ENCODE measurements at places on chromosomes 5 and 9. TPM values are rescaled to one million over a fixed set of nuclear protein-coding genes. Genes with fewer than 3 reads are reported as not detected.

DNA sequence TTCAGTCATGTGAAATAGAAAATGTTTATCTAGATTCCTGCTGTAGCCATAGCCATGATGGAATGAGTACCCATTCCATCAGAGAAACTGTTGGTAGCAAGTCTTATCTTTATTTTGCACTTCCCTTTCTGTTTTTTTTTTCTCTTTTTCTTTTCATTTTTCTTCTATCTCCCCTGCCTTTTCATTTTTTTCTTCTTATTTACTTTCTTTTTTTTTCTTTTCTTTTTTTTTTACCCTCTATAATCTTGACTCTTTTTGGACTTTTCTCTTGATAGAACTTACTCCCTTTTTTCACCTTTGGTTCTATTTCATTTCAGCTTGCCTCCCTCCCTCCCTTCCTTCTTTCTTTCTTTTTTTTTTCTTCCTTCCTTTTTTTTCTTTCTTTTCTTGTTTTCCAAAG is 15.4 kb downstream of the SLC25A46 start:
- H3K4me1 ChIP-seq, result no peaks in the 10 kb centered on the region
- no peak overlapping the region for H3K4me3 ChIP-seq
- H3K27ac ChIP-seq, result no peak overlapping the region
- H3K36me3 ChIP-seq, result no peaks in the 10 kb centered on the region

- H3K4me1 ChIP-seq, result no peaks in the 10 kb centered on the region
- H3K27ac ChIP-seq, result no peak overlapping the region
- no peak for ATAC-seq
- H3K27me3 ChIP-seq, result no peaks in the 10 kb centered on the region
Measured at GRCh38 chr9:34715639-34716215, 5.8 kb upstream of the CCL21 start.

Gene RNF38
- total RNA-seq, result 57.4 TPM

DNA sequence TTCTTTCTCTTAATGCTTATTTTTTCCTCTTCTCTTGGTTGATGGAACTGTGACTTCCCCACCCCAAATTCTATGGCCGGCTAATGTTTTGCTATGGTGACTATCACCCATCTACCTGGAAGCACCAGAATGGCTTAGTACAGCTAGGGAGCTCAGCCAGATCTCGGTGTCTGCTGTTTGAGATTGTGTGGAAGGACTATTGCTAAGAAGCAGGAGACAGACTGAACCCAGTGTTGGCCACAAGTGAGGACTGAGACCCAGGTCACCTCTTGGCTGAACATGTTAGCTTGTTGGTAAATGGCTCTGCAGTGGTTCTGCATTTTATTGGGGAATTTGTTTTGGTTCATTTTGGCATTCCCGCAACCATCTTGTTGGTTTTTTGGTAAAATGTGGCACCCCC is 2.7 kb downstream of the PRRC2B start:
- no peak overlapping the region for H3K4me3 ChIP-seq
- H3K36me3 ChIP-seq, result no peaks in the 10 kb centered on the region
- H3K27me3 ChIP-seq, result no peaks in the 10 kb centered on the region
- peaks cover 16% of the 10 kb centered on the region for H3K4me1 ChIP-seq

GRCh38 chr9:35568196-35568595 is 36.9 kb upstream of the TESK1 start:
- no peak overlapping the region for H3K4me3 ChIP-seq
- no peaks in the 10 kb centered on the region for H3K36me3 ChIP-seq
- no peak overlapping the region for H3K27ac ChIP-seq
- peaks cover 23% of the 10 kb centered on the region for H3K4me1 ChIP-seq

Gene FOXD4L6
- total RNA-seq, result not detected

Gene GRM6
- not detected for total RNA-seq

- H3K4me1 ChIP-seq, result no peaks in the 10 kb centered on the region
- H3K36me3 ChIP-seq, result no peaks in the 10 kb centered on the region
- no peaks in the 10 kb centered on the region for H3K27me3 ChIP-seq
Measured at GRCh38 chr5:32961059-32961415, 249.9 kb downstream of the NPR3 start.

- H3K4me3 ChIP-seq, result no peak overlapping the region
- H3K4me1 ChIP-seq, result no peaks in the 10 kb centered on the region
- no peak for ATAC-seq
- no peaks in the 10 kb centered on the region for H3K36me3 ChIP-seq
- peaks cover 41% of the 10 kb centered on the region for H3K27me3 ChIP-seq
Measured at GRCh38 chr5:175854231-175855040, 16.9 kb upstream of the CPLX2 start.

Gene PCDHB11
- total RNA-seq, result 0.99 TPM

GRCh38 chr9:124010303-124010664 is 1.3 kb upstream of the LHX2 start:
- H3K36me3 ChIP-seq, result no peaks in the 10 kb centered on the region
- H3K4me3 ChIP-seq, result no peak overlapping the region
- H3K4me1 ChIP-seq, result no peaks in the 10 kb centered on the region
- ATAC-seq, result no peak

Gene CCL28
- total RNA-seq, result 3.0 TPM

DNA sequence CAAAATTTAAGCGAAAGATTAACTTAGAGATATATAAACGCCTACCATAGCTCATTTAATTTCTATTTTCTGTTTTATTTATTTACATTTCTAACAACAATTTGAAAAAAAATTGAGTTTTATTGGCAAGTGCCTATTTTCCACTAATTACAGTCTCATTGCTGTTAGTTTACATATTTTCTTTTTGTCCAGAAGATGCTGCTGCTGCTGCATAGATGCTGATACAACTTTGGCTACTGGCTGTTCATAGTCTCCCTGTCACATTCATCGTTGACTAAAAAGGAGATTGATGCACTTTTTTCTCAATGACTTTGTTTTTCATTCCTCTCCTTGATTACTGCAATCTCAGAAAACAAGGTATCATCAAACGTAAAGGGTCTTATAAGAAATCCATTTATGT is 235.4 kb downstream of the CDH9 start:
- H3K4me1 ChIP-seq, result no peaks in the 10 kb centered on the region
- H3K27me3 ChIP-seq, result no peaks in the 10 kb centered on the region
- no peaks in the 10 kb centered on the region for H3K36me3 ChIP-seq
- ATAC-seq, result no peak
- no peak overlapping the region for H3K4me3 ChIP-seq

Gene PKD2L2
- total RNA-seq, result not detected

Gene LVRN
- 4.2 TPM for total RNA-seq

Gene CDX1
- not detected for total RNA-seq

DNA sequence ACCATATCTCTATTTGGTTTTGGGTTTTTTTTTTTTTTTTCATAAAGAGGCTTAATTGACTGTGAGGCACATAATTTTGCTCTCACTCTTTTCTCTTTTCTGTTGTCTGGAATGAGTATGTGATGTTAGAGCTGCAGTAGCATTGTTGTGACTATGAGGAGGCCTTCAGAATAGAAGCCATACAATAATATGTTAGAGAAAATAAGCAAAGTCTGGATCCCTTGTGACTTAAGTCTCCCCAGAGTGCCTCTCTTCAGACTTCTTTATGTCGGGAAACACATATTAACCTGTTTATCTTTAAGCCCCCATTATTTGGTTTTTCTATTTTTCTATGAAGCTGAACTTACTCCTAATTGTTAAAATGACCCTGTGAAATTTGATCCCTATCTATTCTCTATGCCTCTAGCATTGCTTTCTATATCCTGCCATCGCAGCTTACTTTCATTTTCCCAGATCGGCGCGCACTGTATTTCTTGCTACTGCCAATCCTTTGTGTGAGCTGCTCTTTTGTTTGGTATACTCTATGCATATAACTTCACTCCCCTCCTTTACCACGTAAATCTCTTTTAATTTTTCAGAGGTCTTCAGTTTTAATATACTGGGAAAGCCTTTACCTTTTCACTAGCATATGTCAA is 372.5 kb upstream of the KCNN2 start:
- no peaks in the 10 kb centered on the region for H3K36me3 ChIP-seq
- no peak overlapping the region for H3K27ac ChIP-seq
- ATAC-seq, result no peak
- no peak overlapping the region for H3K4me3 ChIP-seq
- no peaks in the 10 kb centered on the region for H3K4me1 ChIP-seq

Gene FBXO38
- total RNA-seq, result 32.3 TPM

Gene OR1J2
- not detected for total RNA-seq

DNA sequence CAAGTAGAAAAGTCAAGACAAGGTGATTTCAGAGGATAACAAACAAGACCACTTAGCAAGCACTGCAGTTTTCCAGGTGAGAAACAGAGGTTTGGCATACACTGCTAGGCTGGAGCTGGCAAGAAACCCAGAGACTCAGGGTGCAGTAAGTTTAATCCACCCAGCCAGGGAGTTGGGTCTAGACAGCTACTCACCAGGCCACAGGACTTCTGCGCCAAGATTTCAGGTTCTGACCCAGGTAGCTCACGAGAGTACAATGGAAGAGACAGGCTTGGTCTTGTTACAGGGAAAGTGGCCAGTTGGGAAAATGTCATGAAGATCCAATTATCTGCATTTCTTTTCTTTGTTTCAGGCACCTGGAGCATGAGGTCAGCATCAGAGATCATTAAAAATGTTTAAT is 9.8 kb downstream of the SMIM23 start:
- no peaks in the 10 kb centered on the region for H3K36me3 ChIP-seq
- no peak overlapping the region for H3K27ac ChIP-seq
- ATAC-seq, result no peak

DNA sequence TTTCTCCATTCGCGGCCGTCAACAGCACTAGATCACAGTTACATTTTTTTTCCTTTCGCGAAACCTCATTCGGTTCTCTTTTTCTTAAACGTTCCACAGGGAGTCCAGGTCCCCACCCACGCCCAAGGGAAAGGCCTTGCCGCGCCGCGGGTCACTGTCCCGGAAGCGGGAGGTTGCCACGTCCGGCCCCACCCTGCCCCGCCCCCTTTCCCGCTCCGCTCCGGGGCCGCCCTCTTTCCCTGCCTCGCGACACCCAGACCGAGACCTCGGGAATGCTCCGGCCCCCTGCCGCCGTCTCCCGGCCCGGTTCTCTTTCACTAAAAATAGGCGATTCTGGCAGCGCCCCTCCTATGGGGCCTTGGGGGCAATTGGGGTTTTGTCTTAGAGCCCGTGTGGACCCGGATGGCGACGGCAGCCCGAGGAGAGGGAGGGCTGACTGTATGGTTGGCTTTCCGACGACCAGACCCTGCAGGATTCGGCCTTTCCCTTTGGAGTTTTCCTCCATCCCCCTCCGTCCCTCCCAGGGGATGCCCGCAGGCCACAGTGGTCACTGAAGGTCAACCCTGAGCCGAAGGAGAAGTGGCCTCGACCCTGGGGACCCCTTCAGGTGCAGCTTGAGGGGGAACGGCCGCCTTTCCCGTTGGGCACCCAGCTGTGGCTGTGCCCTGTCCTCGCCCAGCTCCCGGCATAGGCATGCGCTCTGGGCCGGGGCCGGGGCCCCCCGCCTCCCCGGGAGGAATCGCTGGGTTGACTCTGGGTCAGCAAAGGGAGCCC is 2.8 kb upstream of the RACK1 start:
- H3K4me1 ChIP-seq, result peaks cover 79% of the 10 kb centered on the region
- H3K4me3 ChIP-seq, result peak overlapping the region; percentile 63
- H3K27me3 ChIP-seq, result no peaks in the 10 kb centered on the region
- H3K27ac ChIP-seq, result peak overlapping the region; percentile 93

- H3K4me3 ChIP-seq, result no peak overlapping the region
- peaks cover 48% of the 10 kb centered on the region for H3K4me1 ChIP-seq
- H3K27me3 ChIP-seq, result no peaks in the 10 kb centered on the region
- peak overlapping the region; percentile 97 for H3K27ac ChIP-seq
Measured at GRCh38 chr5:138573223-138573622, 2.0 kb downstream of the HSPA9 start.

- no peak overlapping the region for H3K27ac ChIP-seq
- H3K27me3 ChIP-seq, result no peaks in the 10 kb centered on the region
- no peak overlapping the region for H3K4me3 ChIP-seq
- no peak for ATAC-seq
- H3K36me3 ChIP-seq, result no peaks in the 10 kb centered on the region
Measured at GRCh38 chr9:112034216-112034611, 137.6 kb downstream of the UGCG start.

Gene PCDHB13
- total RNA-seq, result 5.1 TPM

GRCh38 chr5:136076067-136076466 is 47.3 kb downstream of the TGFBI start:
- H3K27me3 ChIP-seq, result no peaks in the 10 kb centered on the region
- H3K4me3 ChIP-seq, result no peak overlapping the region
- ATAC-seq, result no peak
- H3K36me3 ChIP-seq, result no peaks in the 10 kb centered on the region

Gene ST6GALNAC4
- total RNA-seq, result 37.4 TPM

DNA sequence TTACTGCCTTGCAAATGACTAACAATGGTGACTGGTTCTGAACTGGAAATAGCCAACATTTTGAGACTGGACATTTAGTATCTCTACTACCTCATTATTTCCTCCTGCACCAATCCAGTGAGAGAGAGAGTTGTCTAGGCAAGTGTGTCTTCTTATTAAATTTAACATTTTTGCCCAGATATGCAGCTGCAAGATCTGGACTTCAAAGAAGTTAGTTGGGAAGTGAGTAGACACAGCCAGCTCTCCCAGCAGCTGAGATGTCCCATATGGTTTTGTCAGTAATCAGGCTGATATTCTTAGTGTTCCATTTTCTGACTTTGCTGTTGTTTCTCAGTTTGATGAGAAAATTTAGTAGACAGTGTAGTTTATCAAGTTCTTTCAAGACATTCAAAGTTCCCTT is 1778.8 kb upstream of the CDH6 start:
- no peak overlapping the region for H3K4me3 ChIP-seq
- no peaks in the 10 kb centered on the region for H3K27me3 ChIP-seq
- no peaks in the 10 kb centered on the region for H3K4me1 ChIP-seq
- ATAC-seq, result no peak
- H3K36me3 ChIP-seq, result no peaks in the 10 kb centered on the region

DNA sequence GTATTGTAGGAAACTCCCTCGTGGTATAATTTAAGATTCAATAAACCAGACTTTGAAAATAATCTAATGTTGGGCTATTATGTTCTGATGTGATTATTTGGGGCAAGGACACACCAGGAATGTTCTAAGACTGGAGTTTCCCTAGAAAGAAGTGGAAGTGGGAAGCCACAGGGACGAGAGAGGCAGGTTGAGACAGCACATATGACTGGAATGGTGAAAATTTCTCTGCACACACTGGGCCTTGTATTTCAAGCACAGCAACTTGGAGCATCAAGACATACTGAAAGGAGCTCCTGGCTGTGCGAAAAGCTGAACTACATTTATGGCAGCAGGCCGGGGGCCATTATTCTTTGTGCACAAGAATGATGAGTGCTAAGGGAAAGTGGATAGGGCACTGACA is 98.2 kb downstream of the CETN3 start:
- ATAC-seq, result no peak
- no peaks in the 10 kb centered on the region for H3K4me1 ChIP-seq
- H3K27ac ChIP-seq, result no peak overlapping the region
- H3K4me3 ChIP-seq, result no peak overlapping the region

GRCh38 chr5:123093601-123094236 is 4.7 kb downstream of the PRDM6 start:
- H3K4me1 ChIP-seq, result peaks cover 5% of the 10 kb centered on the region
- no peak overlapping the region for H3K27ac ChIP-seq
- ATAC-seq, result no peak
- no peaks in the 10 kb centered on the region for H3K36me3 ChIP-seq
- peaks cover 83% of the 10 kb centered on the region for H3K27me3 ChIP-seq
- H3K4me3 ChIP-seq, result no peak overlapping the region

Gene HAVCR2
- total RNA-seq, result 4.7 TPM
